Trophoblast cell (in vitro differentiated cells and primary cell): ENCODE measurements at places on chromosomes 3 and 15.

DNA sequence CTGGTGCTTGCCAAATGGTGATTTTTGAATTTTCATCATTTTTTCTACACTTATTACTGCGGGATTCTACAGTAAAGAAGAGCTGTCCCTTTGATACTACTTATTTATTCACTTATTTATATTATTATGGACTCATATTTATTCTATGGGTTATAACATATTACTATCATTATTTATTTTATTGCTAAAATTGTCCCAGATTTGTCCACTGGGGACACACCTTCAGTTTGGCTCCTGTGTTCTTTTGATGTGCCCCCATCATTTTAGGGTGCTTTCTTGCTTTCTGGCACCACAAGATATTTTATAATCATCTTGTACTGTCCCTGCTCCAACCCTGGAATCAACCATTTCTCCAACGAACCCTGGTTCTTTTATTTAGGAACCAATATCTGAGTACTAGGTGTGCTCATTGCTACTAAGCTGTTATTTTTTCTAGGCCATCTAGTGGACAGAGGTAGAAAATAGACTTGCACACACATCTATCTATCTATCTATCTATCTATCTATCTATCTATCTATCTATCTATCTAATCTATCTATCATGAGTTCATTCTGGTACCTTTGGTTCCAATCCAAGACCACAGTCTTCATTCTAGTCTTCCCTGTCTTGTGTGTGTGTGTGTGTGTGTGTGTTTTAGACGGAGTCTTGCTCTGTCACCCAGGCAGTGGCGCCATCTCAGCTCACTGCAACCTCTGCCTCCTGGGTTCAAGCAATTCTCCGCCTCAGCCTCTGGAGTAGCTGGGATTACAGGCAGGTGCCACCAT is 16.0 kb downstream of the SLC22A14 start:
- DNase-seq, result no peak

DNA sequence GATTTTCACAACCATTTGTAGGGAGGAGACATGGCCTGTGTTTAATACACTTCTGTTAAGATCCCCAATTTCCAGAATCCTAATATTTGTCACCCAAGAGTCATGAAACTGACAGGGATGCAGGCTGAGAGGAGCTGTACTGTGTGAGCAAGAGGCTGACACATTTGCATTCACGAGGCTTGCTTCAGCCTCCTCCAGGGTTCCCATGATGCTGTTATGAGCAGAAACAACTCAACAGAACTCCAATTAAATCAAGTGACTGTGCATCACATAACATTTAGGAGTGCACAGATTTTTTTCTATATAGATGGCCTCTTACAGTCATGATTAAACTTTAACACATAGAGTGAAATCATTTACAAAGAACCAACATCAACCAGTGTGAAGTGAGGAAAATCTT is 292.3 kb upstream of the STT3B start:
- no peak for DNase-seq

GRCh38 chr3:36175916-36176461 is 204.3 kb upstream of the STAC start:
- DNase-seq, result no peak

DNA sequence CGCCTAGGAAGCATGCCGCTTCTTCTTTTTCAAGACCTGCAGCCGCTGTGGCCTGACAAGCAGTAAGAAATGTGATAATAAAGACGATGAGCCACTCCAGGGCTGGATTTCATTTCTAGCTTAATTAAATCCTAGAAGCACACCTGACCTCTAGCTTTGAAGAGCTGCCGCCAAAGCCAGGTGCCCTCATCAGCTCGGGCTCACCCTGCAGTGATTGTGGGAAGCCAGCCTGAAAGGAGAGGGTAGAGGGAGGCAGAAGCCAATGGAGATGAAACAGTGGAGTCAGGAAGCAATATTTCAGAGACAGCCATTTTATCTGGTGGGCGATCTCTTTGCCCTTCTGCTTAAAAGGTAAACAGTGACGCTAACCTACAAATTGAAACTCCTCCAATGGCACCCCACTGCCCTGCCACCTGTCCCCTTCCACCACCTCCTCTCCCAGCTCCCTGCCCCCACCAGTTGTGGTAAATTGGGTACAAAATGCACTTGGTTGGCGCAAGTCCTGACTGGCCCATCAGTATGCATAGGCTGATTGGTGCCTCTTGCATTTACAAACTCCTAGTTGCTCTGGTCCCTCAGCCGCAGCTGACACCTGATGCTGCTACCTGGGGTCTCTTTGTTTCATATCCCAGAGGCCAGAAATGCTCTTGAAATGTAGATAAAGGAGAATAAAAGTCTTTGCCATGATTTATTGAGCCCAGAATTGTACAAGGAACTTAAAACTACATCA is 385.3 kb downstream of the PDCD6IP start:
- no peak for DNase-seq

GRCh38 chr3:143001034-143001368 is 369 bp upstream of the U2SURP start:
- DNase-seq, result no peak

GRCh38 chr3:30644615-30645014 is 38.2 kb downstream of the TGFBR2 start:
- no peak for DNase-seq

GRCh38 chr15:96218623-96219455 is 111.7 kb upstream of the NR2F2 start:
- no peak for DNase-seq

DNA sequence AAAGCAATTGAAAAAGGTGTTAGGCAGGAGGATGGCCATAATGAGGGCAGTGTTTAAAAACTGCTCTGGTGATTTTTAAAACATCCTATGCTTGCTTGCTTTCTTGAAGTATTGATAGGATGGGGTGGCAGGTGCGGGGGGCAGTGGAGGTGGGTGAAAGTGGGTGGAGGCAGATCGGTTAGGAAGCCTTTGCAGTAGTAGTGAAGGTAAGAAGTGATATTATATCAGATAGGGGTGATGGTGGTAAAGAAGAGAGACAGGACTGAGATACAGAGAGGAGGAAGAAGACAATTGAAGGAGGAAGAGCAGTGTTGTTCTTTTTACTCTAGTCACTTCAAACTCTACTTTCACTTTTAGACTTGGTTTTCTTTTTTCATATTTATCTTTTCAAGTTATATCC is 11.1 kb downstream of the ZNF80 start:
- no peak for DNase-seq

DNA sequence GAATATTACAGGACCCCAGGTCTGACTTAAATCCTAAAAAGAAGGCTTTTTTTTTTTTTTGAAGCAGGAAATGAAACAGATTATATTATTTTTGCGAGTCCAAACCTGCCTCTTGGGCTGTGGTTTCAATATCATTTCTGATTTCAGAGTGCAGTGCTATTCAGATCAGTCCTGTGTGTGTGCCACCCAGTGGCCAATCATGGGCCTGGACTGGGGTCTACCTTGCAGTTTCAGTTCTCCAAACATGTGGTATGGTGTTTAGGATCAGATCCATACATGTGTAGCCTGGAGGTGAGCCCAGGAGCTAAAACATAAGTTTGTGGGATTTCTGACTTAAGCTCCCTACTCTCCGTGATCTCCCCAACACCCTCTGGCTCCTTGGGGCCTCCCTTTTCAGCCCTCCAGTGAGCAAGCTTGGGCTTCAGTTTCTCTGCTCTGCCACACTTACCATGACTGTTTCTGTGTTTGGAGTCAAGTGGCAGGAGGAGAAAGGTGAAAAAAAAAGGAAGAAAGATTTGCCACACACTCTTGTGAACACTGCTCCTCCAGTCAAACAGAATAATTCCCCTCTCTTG is 12.1 kb upstream of the THSD4 start:
- DNase-seq, result no peak

DNA sequence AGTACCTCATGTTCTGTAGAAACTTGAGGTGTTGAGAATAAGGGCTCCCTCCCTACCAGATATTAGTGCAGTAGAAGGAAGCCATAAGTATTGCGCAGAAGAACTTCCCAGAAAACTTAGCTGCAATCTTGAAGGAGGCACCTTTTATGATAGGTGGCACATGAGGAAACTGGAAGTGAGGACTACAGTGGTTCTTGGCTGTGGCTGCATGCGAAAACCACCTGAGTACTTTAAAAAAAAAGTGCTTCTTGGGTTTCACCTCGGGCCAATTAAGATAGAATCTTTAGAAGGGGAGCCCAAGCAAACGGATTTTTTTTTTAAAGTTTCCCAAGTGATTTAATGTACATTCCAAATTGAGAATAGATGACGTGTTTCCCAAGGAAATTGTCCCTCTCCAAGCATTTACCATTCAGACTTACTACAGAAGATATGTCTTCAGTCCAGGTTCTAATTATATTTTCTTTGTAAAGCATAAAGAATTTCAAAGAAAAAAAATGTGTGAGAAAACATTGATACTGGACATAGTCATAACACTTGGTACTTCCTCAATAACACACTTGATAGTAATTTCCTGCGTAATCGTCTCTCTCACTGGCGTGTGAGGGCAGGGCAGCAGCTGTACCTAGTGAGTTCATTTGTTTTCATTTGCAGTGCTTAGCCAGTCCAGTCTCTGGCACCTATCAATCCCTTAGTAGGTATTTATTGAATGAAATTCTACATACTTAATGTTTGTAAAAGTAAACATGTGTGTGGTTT is 12.3 kb upstream of the NR1I2 start:
- no peak for DNase-seq

DNA sequence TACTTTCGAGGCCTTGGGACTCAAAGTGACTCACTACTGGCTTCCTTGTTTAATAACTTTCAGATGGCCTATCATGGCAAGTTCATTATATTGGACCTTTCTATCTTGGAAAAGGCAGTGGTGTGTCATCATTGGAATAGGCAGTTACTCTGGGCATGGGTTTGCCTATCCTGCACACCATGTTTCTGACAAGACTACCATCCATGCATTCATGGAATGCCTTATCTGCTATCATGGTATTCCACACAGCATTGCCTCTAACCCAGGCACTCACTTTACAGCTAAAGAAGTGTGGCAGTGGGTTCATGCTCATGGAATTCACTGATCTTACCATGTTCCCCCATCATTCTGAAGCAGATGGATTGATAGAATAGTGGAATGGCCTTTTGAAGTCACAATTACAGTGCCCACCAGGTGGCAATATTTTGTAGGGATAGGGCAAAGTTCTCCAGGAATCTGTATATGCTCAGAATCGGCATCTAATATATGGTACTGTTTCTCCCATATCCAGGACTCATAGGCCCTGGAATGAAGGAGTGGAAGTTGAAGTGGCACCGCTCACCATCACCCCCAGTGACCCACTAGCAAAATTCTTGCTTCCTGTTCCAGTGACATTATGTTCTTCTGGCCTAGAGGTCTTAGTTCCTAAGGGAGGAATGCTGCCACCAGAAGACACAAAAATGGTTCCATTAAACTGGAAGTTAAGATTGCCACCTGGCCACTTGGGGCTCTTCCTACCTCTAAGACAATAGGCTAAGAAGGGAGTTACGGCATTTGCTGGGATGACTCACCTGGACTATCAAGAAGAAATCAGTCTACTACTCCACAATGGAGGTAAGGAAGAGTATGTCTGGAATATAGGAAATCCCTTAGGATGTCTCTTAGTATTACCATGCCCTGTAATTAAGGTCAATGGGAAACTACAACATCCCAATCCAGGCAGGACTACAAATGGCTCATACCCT is 1161.4 kb downstream of the SI start:
- peak; percentile 76 for DNase-seq

DNA sequence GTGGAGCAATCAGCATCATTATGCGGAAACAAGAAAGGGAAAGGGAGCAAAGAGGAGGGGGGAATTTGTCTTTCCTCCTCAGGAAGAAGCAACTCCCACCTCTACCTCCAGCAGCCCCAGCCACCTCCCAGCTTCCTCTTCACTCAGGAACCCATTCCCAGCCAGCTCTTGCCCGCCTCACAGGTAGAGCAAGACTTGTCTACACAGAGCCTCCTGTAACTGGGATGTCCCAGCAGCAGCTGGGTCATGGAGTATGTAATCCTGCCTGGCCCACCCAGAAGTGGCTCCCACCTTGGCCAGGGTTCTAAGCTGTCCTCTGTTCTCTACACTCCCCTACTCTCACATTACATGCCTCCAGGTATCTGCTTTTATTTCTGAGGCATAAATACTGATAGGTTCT is 14.0 kb downstream of the IGDCC3 start:
- no peak for DNase-seq

- DNase-seq, result peak; percentile 46
Observed at GRCh38 chr3:12194209-12194608, 35.5 kb upstream of the TIMP4 start.

DNA sequence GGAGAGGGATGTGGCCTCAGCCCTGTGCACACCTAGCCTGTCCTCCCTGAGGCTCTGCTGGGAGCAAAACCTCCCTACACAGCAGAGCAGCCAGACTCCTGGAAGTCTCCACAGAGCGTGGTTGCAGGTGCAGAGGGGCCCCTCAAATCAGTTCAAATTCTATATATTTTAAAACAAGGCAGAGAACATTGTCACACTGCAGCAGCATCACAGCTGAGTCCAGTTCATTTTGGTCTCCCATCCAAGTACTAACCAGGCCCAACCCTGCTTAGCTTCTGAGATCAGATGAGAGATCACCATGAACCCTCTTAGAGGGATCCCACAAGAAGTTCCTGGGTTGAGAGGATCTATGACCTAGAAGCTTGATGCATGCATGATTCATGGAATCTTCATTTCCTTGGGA is 331.0 kb upstream of the RGMA start:
- no peak for DNase-seq

GRCh38 chr3:178369006-178369405 is 167.2 kb upstream of the KCNMB2 start:
- no peak for DNase-seq

DNA sequence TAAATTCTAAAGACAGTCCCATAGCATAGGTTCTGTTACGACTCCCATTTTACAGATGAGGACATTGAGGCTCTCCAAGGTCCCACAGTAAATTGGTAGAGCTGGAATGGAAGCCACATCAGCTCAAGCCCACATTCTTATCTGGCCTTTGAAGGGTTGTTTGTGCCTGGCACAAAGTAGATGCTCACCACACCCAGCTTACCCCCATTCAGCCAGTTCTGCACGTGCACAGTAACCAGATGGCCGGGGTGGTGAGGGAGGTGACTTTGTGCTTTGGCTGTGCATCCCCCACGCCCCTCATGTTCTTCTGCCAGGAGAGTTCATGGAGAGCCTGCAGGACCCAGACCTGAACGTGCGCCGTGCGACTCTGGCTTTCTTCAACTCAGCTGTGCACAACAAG is 16.2 kb downstream of the RPL32 start:
- no peak for DNase-seq

DNA sequence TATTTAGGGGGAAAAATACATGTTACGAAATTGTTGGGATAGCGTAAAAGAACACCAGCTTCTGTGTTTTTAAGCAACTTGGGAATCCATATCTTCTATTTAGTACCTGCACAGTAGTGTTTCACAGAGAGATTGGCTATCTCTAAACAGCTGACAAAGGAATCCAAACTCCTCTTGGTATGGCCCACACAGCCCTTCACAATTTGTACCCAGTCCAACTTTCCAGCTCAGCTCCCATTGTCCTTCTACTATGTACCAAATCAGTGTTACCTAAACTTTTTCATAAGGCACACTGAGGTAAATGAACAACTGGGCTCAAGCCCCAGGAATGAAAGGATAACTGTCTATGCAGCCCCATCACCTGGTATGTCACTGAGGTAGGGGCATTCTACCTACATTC is 61.9 kb downstream of the TNIK start:
- DNase-seq, result no peak

- DNase-seq, result no peak
Observed at GRCh38 chr15:57743424-57743823, 36.9 kb downstream of the POLR2M start.

- no peak for DNase-seq
Observed at GRCh38 chr3:140568842-140569520, 108.9 kb upstream of the TRIM42 start.

GRCh38 chr15:53625260-53625659 is 134.2 kb downstream of the WDR72 start:
- DNase-seq, result no peak

- DNase-seq, result peak; percentile 78
Observed at GRCh38 chr15:25525741-25526140, 86.9 kb upstream of the UBE3A start.
